ENCODE measurements at places on chromosomes 2 and 18.

GRCh38 chr2:24400207-24400907, 40.0 kb upstream of the ITSN2 start:
- DNase-seq: no peak

DNA sequence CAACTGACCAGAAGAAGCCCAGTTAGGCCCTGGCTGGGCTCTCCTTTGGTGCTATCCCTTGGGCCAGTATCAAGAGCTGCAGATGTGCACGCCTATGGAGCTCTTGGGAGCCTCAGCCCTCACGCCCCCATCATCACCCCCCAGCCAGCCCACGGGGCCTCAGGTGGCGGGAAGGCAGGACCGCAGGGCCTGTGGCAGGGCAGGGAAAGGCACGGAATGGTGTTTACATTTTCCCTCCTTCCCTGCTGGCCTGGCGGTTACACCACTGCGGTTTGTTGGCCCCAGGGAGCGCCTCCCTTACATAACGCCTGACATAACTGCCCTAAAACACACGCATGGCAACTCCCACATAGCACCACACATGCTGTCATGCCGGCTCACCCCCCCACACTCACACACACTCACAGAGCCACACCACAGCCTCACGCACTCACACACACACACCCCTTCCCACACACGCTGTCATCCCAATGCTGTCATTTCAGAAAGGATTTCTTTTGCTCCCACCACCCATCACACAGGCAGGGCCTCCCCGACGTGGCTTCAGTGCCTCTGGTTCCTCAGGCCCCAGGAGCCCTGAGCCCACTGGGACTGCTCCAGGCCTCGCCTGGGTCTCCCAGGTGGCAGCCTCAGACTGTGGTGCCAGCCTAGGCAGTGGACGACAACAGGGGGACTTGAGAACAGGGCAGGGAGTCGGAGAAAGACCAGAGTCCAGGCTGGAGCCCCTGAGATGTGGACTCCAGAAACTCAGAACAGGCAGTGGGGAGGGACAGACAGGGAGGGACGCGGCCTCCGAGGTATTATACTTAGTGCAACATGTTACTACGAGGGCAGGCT, 15.7 kb downstream of the ZFP36L2 start:
- no peak for DNase-seq

DNA sequence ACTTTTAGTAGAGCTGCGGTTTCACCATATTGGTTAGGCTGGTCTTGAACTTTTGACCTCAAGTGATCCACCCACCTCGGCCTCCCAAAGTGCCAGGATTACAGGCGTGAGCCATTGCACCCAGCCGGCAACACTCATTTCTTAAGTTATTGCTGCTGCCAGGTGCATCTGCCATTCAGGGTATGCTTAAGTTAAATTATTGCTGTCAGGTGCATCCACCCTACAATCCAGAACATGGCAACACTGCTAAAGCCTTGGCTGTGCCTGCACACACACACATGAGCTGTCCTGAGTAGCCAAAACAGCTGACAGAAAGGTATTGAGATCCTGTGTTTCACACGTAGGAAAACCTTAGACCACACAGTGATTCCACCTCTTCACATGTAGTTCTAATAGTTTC, 148.2 kb downstream of the FAM161A start:
- no peak for DNase-seq

DNA sequence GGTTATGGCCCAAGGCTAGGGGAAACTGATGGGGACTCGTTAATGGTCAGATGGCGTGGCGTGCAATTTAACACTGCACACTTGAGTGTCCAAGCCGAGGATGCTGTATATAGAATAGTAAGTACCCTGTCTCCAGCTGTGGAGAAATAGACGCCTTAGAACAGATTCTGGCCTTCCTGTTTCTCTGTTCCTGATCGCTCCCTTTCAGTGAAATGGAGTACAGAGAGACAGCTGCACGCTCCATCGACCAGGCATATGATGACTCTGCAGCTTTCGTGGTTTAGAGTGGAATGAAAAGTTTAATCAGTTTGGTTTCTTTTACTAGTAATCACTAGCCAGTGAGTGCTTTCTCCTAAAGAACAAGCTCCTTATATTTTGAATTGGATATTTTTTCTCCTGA, 213.4 kb downstream of the NEDD4L start:
- DNase-seq: peak; percentile 6

GRCh38 chr2:82233806-82234205, 1929.3 kb upstream of the LRRTM1 start:
- DNase-seq: no peak

GRCh38 chr2:128978212-128978611, 659.5 kb upstream of the HS6ST1 start:
- DNase-seq: no peak

- no peak for DNase-seq
Measured at GRCh38 chr2:44388877-44389276, 27.1 kb downstream of the CAMKMT start.

- no peak for DNase-seq
Measured at GRCh38 chr2:98875081-98875728, 60.8 kb downstream of the CRACDL start.

DNA sequence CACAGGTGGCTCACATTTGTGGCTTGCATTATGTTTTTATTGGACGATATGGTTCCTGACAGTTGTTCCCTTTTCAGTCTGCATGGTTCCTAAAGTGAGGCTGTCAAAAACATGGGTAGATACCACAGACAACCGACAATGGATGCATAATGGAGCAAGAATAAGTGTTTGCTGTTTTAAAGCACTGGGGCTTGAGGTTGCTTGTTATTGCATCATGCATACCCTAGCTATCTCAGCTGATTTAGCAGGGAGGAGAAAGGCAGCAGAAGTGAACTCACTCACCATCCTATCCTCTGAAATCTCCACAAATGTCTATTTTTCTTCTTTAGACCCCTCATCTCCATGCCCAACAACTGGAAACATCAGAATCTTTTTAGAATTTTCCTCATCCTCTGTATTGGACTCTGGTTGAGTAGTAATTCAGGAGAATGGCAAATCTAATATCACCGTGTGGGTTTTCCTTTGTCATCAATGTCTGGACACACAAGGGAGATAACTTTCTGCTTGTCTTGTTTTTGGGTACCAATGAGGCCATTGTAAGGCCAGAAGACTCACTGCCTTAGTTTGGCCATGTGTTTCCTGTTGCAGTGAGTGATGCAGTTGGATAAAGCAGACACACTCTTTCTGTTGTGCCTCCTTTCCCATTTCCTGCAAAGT, 46.7 kb downstream of the FBXO48 start:
- DNase-seq: no peak

GRCh38 chr2:61173116-61173515, 11.1 kb downstream of the C2orf74 start:
- DNase-seq: no peak

DNA sequence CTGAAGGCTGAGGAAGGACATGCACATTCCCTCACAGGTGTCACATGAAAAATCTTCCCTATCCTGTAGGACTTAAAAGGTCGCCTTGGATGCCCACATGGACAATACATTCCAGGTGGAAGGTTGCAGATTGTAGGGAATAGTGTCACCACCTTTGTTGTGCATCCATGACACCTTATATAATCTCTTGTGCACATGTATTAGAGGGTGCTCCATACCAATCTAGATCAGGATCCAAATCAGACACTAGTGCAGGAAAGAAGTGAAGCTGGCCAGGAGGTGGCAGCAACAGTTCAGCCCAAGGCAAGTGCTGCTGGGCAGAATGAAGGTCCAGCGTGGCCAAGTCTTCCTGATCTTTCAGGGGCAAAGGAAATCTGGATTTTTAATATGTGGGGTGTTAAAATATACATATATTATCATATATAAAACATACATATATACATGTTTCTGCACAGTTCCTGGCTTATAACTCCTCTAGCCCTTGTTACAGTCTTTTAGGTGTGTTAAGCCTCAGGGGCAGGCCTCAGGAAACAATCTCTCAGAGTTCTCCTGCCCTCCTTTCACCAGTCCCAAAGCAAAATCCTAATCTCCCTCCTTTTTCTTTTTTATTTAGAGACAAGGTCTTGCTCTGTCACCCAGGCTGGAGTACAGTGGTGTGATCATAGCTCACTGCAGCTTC, 16.6 kb downstream of the NIF3L1 start:
- DNase-seq: peak; percentile 76

GRCh38 chr2:70523996-70524965, 29.3 kb downstream of the TGFA start:
- no peak for DNase-seq

DNA sequence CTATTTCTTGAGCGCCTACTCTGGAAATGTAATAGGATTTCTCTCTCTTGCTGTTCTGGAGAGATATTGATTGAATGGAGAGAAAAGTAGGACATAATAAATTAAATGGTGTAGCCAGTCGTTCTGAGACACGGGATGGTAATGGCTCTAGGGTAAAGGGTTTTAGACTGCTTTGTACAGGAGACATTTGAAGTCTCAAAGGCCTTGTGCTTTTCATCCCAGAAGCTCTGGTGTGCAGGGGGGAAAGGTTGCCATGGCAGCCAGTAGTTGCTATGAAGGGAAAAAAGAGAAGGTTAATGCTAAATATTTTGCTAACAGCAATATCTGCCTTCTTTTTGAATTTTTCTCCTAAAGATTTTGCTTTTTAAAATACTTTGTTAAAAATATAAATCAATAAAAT, 359.3 kb downstream of the RIT2 start:
- no peak for DNase-seq

- peak; percentile 67 for DNase-seq
Measured at GRCh38 chr18:68660354-68661183, 54.3 kb downstream of the TMX3 start.

DNA sequence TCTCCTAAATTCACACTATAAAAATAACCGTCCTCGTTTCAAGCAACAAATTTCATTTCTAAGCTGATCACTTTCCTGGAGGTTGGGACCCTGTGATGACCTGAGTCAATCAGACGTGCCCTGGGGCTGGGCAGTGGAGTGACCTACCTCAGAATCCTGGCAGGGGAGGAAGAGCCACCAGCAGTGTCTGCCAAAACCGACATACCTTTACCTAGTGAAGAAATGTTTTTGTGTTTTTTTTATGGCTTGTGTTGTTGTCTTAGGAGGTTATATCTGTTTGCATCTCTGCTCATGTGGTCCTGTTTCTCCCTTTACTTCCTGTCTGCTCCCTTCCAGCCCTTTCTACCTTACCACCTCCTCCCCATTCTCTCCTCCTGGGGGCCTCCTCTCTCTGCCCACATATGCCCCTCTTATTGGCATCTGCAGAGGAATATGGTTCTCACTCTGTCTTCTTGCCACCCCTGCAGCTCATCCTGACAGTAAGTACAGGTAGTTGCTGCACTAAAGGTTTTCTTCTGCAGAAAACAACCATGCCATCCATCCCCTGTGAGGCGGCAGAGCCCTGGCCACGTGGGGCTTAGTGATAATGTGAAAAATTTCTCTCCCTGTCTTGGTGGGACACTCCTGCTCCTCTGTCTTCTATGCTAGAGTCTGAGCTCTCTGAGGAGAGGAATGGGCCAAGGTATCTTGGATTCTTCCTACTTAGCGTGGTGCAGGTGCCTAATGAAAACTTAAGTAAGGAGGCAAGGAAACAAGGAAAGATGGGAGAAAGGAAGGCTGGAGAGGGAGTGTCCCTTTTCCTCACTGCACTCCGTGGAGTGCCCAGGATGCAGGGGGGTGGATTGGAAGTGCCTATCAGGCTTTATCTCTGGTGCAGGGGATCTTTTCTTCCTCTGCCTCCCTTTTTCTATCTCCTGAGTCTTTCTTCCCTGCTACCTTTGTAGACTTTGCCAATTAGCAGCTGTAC, 15.4 kb downstream of the ACOXL start:
- DNase-seq: no peak

DNA sequence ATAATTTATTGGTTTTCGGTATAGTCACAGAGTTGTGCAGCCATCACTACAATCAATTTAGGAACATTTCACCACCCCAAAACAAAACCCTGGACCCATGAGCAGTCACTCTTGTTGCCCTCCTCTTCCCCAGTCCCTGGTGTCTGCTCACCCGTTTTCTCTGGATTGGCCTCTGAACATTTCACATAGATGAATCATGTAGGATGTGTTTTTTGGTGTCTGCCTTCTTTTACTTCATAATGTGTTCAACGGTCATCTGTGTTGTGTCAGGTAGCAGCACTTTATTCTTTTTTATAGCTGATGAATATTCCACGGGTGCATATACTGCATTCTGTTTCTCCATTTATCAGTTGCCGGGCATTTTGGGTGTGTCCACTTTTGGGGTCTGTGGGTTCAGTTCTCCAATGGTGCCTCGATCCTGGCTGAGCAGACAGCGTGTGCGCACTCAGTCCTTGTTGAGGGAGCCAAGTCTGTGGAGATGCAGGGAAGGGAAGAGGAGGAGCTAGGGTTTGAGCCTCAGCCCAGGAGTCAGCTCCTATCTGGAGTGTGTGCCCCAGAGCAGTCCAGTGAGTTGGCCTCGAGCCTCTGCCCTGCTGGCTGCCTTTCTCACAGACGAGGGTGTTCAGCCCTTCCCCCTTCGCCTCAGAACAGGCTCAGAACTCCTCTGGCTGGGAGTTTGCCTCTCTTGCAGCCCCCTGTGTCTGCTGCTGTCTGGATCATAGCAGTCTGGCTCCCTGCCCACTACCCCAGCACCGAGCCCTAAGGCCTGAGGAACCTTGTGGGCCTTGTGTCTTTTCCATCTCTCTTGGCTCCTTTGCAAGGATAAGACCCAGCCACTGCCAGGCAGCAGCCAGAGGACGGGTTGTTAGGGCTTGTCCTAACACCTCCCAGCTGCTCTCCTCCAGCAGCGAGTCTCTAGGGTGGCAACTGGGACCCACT, 18.0 kb downstream of the C2orf74 start:
- peak; percentile 50 for DNase-seq

- DNase-seq: no peak
Measured at GRCh38 chr2:55901941-55902340, 21.6 kb downstream of the EFEMP1 start.

DNA sequence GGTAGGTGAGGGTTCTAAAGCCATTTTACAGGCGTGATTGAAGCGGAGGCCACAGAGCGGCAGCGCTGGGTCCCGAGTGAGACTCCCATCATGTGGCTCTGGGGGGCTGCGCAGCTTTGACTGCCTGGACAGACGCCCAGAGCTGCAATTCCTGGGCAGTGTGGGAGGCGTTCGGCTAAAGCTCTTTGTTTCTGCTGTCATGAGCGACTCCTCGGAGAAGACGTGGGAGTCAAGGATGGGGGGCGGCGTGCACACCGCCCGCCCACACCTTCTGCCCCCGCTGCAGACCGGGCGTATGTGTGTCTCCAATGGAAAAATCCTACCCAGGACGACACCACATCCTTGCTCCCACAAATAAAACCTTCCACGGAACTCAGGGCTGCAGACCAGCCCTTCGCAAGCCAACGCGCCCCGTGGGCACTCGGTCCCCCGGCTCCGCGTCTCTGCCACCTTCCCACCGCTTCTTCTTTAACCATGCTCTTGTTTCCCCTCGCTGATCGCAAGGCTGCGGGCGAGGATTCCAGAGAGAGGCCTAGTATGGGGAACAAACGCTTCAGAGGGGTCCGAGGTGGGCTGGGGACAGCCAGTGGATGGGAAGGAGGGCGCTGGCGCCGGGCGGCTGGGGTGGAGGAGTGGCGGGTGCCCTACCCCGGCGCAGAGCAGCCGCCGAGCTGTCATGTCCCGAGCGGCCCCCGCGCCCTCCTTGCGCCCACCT, 680 bp upstream of the LBH start:
- DNase-seq: no peak

DNA sequence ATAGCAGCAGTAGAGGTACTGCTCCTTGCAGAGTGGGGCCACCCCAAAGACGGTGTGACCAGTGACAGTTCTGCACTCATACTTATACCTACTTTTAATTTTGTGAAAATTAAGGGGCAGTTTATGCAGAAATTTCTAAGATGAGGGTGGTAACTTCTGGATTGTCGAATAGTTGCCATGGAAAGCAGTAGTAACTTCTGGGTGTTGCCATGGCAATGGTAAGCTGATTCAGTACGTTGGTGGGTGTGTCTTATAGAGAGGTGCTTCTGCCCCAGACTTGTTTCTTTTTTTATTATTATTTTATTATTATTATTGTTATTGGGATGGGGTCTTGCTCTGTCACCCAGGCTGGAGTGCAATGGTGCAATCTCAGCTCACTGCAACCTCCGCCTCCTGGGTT, 82.8 kb upstream of the L3MBTL4 start:
- DNase-seq: no peak

Measured in midbrain (tissue), 1 donor.